ENCODE measurements at places on chromosomes 11 and 22.

DNA sequence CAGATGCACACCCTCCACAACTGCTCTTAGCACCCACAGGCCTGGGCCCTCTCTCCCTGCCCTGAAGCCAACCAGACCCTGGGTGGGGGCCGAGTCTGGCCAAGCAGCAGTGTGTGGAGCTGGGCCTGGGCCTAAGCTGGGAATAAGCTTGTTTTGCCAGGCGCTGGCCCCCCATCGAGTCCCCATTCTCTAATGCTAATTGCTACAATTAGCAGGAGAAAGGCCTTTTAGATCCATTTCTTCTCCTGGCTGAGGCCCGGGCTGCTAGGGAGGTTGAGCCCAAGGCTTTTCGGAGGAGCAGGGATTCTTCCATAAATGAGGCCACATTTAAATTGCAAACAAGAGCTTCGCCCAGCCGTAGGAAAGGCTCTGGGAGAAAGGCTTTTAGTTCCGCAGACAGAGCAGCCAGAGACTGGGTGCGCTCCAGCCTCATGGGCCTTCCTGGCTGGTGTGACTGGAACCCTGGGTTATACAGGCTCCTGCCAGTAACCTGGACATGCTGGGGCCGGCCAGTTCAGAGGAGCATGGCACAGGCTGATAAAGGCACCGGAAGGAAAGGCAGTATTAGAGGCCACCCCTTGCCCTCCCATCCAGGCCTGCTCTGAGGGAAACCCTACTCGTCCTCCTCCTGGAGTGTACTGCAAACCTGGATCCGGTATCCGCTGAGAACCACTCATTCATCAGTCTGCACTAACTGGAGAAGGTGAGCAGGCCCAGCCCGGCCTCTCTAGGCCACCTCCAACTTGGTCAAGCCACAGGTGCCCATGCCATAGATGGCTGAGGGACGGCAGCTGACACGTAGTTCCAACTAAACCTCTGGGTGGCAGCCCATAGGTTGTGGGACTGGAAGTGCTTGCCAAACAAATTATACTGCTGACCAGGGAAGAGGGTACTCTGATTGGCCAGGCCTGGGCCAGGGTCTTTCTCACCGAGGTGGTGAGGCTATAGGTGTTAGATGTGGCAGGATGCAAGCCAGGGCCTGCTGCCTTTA lies 6.2 kb downstream of the KCNQ1OT1 start:
- DNase-seq: no peak

- DNase-seq: no peak
These were observed 14.0 kb downstream of the RAC2 start for GRCh38 chr22:37229805-37230672.

DNA sequence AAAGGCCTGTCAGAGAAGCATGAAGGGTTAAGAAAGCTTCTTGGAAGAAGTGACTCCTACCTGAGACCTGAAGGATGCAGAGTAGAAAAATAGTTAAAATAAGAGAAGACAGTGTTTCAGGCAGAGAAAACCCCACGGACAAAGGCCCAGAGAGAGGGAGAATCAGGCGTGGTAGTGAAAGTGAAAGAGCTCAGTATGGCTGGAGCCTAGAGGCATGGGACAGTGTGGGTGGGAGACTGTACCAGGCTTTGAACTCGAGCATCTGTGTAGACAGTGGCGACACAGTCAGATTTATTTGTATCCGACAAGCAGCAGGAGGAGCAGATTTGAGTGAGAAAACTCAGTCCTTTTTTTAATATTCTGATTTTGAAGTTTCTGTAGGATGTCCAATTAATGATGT lies 360.0 kb downstream of the OPCML start:
- DNase-seq: no peak

DNA sequence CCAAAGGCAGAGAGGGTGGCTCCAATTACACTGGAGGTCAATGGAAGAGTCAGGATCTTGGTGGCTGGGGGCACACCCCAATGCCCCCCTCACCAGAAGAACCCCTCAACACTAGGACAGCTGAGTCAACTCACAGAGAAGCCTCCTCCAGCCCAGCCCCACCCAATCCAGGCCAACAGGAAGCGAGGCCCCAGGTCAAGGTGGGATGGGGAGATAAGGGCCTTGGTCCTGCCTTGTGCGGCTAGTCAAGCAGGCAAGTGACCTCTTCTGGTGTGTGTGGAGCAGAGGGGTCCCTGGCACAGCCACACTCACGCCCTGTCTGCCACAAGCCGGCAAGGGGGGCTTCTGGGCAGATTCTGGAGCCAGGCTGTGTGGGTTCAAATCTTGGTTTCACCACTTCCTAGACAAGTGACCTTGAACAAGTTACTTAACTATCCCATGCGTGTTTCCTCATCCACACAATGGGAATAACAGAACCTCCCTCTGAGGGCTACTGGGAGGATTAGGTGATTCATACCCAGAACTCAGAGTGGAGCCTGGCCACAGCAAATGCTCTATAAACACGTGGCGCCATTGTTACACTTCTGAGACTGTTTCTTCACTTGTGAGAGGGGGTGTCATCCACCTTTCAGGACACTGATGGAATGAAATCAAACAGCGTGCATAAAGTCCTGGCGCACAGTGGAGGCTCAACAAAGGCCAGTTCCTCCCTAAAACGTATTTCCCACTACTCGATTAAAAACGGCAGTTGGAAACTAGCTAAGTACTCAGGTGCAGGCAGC lies 3.2 kb downstream of the TTLL12 start:
- DNase-seq: no peak

DNA sequence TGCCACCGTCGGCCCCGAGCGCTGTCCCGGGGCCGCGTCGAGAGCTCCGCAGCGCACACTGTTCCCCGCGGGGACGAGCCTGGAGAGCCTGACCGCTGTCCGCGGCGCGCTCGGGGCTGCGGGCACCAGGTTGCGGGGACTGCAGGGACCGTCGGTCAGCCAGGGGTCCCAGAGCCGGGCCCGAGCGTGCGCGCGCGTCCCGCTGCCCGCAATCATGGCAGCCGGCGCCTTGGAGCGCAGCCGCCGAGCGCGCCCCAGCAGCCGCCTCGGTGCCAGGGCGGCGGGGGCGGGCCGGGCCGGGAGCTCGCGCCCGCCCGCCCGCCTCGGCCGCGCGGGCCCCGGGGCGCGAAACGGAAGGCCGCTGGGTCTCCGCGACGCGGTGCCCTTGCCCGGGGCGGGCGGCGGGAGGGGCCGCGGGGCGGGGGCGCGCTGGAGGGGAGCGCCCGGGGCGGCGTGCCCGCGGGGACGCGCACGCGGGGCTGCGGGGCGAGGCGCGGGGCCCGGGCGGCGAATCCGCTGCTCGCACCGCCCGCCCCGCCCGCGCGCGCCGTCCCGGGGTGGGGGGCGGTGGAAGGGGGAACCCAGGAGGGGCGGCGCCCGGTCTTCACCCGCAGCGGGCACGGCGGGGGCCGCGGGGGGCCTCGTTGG lies 79.4 kb upstream of the PPARA start:
- peak; percentile 87 for DNase-seq

DNA sequence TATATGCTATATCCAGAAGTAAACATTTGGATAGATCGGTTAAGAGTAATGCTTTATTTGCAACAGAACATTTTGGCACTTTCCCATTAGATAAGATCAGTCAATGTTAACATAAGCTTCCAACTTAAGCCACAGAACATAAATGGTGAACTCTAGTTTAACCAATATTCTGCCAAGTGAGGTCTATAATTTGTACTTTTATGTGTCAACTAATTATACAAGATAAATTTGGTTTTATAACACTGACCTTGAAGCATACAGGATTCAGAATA lies 23.5 kb upstream of the BLID start:
- no peak for DNase-seq
